Spinal cord (tissue), 10 donors: ENCODE measurements at places on chromosomes 11 and 22.

DNA sequence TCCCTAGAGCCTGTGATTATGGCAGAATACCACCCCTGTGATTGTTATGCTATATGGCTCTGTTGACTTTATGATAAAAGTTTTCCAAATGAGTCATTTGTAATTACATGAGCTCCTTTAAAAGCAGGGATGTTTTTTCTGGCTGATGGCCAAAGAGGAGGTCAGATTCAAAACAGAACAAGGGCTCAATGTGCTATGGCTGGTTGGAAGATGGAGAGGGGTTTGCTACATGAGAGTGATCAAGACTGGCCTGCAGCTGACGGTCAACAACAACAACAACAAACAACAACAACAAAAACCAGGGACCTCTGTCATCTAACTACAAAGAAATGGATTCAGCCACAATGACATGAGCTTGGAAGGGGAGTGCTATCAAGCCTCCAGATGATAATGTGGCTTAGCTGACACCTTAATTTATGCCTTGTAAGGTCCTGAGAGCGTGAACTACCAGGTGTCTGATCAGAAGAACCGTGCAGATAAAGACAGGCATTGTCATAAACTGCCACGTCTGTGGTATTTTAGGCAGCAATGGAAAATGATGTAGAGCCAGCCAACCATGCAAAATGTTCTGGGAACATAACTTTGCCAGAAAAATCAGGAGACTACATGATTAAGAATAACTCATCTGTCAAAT lies 47.2 kb downstream of the PIWIL3 start:
- DNase-seq: peak; percentile 61

DNA sequence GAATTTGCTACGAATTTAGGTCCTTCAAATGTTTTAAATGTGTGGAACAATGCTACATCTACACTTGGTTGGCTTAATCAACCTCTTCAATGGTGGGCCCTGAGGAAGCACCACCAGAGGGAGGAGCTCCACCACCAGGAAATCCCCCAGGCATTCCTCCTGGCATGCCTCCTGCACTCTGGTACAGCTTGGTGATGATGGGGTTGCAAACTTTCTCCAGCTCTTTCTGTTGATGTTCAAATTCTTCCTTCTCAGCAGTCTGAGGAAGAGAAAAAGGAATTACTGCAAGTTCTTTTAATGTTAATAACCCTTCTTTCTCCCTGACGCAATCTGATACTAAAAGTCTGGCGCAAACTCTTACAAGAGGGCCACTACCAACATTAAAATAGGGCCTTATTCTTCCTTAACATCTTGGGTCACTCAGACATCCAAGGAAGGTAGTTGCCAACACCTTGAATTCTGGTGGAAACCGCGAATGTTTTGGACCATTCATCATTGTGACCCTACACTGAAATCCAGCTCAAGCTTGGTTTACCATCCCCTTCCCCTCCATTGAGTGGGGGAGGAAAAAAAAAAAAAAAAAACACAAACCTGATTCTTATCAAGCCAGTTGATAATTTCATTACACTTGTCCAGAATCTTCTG lies 4.2 kb downstream of the HSPA8 start:
- DNase-seq: no peak

- DNase-seq: no peak
These were observed 18.7 kb upstream of the BDNF start for GRCh38 chr11:27718863-27719545.

GRCh38 chr22:23722160-23722559 lies 28.8 kb downstream of the ZNF70 start:
- DNase-seq: no peak

- DNase-seq: no peak
These were observed 150.9 kb upstream of the THY1 start for GRCh38 chr11:119573858-119574257.

- DNase-seq: no peak
These were observed 59.3 kb downstream of the STIM1 start for GRCh38 chr11:3914805-3915204.

DNA sequence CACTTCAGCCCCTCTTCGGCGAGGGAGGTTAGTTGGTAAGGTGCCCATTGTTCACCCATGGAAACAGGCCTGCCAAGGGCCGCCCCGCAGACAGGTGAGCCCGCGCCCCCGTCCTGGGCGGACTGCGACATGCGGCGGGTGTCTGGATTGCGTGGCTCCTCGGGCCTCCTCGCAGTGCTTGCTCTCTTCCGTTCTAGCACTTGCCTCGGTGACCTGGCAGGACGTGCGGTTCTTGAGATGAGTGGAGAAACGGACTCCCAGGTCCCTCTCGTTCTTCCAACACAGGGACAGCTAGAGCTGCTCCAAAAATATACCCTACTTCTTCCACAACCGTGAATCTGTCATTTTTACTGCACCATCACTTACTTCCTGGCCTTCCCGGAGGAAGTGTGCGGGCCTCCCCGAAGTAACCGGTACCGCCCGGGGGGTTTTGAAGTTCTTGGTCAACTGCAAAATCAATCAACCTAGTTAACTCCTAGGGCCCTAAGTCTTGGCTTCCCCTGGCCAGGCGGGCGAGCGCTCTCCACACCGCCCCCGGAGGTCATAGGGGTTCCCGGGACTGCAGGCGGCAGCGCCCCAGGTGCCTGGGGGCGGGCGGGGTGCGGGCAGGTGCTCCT lies 745 bp upstream of the ZBTB44 start:
- no peak for DNase-seq

GRCh38 chr11:23079382-23079813 lies 219.1 kb upstream of the CCDC179 start:
- no peak for DNase-seq

DNA sequence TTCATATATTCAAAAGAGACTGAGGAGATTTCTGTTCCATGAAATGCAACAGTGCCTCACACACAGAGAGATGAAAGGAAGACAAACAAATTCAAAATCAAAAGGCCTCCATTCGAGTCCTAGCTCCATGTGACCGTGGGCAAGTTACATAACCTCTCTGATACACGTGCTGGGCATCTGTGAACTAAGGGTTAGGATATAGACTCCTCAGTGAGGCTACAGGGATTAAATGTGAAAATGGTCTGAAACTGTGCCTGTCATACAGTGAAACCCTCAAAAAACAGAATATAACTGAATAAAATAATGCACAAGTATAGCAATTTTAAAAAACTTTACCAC lies 111.8 kb upstream of the MTMR2 start:
- no peak for DNase-seq

GRCh38 chr11:33259869-33260268 lies 2.7 kb downstream of the HIPK3 start:
- DNase-seq: no peak

DNA sequence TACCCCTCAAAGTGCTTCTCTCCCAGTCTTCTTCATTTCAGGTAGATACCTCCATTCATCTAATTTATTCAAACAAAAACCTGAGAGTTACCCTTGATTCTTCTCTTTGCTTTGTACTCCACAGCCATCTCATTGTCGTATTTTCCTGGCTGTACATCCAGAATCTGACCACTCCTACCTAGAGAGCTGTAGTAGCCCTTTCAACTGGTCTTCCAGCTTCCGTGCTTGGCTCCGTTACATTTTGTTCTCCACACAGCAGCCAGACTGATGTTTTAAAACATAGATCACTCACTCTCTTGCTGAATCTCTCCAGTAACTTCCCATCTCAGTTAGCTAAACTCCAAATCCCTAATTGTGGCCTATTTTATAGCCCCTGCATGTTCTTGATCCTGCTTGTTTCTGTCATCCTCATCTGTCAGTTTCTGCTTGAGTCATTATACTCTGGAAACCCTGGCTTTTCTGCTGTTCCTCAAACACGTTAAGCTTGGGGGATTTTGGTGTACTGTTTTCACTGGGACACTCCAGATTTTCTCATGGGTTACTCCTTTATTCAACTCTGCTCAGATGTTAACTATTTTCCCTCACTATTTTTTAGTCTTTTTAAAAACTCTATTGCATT lies 7.4 kb downstream of the SPCS2 start:
- peak; percentile 4 for DNase-seq

GRCh38 chr11:73931951-73932350 lies 18.9 kb upstream of the DNAJB13 start:
- DNase-seq: no peak

DNA sequence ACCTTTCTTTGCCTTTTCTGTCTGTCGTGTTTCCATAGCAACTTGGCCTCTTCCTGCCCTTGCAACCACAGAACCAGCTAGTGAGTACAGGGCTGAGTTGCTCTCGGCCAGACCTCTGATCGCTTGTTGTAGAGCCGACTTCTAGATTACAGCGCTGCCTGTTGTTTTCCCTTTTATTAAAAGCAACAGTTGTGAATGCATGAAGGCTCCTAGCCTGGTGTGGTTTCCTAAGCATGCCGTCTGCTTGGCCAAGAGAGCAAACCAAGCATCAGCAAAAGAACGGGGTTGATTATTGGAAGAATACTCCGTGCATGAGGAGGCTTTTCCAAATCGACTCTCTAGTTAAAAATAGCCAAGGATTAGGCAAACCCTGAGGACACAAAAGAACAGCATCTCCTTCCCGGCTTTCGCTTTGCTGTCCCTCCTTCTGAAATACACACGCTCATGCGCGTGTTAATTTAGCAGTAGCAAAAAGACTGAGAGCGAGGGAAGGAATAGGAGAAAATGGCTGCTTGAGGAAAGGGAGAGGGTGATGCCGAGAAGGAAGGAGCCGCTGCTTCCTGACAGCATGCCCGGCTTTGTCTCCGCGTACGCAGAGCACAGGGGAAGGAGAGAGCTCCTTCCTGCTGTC lies 71.5 kb upstream of the TTC12 start:
- peak; percentile 44 for DNase-seq

GRCh38 chr11:72239849-72240460 lies 4.0 kb downstream of the PHOX2A start:
- peak; percentile 51 for DNase-seq

GRCh38 chr11:46681814-46682213 lies 18.6 kb downstream of the ARHGAP1 start:
- no peak for DNase-seq

DNA sequence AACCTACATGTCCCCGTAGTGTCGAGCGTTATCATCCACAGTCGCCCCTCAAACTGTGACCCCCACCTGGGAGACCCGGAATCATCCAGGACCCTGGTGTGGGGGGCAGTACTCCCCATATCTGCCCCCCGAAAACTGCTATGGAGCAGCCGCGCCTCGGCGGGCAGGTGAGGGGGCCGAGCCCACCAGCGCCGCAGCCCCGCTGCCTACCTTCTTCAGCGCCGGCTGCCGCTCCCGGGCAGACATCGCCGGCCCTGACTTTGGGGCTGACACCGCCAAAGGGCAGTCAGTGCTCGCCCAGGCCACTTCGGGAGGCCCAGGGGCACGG lies 825 bp downstream of the ARHGAP20 start:
- DNase-seq: no peak

- no peak for DNase-seq
These were observed 125.1 kb downstream of the SERGEF start for GRCh38 chr11:17887779-17888178.

GRCh38 chr11:103170865-103171264 lies 61.6 kb downstream of the DYNC2H1 start:
- no peak for DNase-seq

GRCh38 chr11:75924966-75925784 lies 110.2 kb downstream of the UVRAG start:
- DNase-seq: no peak

DNA sequence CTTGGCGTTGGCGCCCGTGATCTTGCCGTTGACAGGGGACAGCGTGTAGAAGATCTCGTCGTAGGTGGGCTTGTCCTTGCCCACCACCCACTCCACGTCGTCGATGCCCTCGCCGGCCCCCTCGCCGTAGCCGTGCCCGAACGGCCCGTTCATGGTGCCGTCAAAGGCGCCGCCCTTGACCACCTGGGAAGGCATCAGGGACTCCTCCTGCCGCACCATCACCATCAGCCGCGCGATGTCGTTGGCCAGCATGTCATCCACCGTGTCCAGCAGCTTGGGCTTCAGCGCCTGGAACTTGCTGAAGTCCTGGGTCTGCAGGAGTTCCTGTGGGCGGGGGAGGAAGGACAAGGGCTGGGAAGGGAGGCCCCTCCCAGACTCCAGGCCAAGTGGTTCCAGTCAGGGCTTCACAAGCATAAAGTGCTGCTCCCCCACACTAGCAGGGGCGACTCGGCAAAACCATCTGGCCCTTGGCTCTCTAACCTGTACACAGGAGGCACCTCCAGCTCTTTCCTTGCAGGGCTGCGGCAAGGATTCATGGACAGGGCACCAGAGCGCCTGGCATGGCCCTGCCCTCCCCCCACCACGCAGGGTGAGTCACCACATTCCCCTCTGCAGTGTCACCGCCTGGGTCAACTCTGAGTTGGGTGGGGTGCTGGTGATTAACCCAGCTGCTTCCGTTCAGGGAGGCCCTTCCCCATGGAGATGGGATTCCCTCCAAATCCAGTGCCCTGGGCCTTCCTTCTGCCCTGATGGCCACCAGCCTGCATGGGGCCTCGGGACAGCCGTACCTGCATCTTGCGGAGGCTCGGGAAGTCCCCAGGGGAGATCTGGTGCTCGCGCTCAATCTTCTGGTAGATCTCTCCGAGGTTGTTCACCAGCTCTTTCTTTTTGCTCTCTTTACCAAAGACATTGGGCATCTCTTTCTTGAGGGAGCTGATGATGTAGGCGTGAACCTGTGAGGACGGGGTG lies 10.4 kb upstream of the CDC42BPG start:
- no peak for DNase-seq

DNA sequence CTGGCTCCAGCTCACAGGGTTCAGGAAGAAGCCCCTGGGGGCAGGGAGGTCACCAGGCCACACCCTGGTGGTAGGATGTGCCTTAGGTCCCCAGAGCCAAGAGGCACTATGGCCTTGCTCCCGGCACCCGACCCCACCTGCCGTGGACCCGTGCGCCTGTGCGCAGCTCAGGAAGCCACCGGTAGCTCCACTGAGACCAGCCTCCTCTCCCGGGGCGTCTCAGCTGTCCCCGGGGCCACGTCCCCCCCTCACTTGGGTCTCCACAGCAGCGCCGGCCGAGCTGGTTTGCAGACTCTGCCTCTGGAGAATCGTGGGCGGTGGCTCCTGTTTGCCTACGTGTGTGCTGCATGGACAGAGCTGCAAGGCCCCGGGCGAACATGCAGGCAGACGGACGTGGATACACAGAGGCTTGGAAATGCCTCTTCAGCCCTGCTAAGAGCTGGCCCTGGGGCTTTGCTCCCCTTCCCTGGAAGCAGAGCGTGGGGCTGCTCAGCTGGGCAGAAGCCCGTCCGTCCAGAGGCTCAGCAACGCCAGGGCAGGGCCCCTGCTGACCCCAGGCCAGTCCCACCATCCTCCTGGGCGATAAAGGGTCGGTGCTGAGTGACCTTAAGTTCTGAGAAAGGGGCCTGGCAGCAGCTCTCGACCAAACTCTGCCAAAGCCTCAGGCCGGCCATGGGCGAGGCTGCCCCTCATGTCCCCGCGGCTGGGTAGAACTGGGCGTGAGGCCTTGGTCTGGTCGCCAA lies 15.3 kb upstream of the MUC5B start:
- DNase-seq: no peak

- peak; percentile 30 for DNase-seq
These were observed 550.9 kb upstream of the CCDC90B start for GRCh38 chr11:83836883-83837654.

- no peak for DNase-seq
These were observed 38.3 kb upstream of the HMGXB4 start for GRCh38 chr22:35219012-35219411.

- no peak for DNase-seq
These were observed 135.1 kb downstream of the RAB38 start for GRCh38 chr11:88040148-88040496.
